ENCODE measurements at places on chromosomes 4 and X.

GRCh38 chrX:100817340-100817739 is 2.9 kb upstream of the CSTF2 start:
- DNase-seq: no peak

GRCh38 chrX:119015407-119016237 is 41.2 kb downstream of the LONRF3 start:
- peak; percentile 80 for DNase-seq

GRCh38 chrX:10615931-10616774 is 4.2 kb downstream of the MID1 start:
- DNase-seq: peak; percentile 55

GRCh38 chrX:23742174-23742696 is 841 bp downstream of the ACOT9 start:
- peak; percentile 50 for DNase-seq

DNA sequence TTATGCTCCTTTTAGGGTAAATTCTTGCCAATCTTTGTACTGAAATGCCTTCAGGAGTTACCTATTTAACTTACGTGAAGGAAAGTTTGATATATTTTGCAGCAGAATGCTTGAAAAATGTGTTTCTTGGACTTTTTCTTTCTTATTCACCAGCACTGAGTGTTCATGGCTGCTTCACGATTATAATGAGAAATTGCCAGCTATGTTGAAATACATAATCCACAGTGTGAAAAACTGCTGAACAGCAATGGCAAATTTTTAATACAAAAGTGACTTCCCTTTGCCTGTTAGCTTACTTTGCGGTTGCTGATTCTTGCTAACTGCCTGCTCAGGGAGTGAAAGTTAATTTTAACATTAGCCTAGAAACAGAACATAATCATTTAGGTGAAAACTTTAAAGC is 153.8 kb upstream of the SLC4A4 start:
- no peak for DNase-seq

DNA sequence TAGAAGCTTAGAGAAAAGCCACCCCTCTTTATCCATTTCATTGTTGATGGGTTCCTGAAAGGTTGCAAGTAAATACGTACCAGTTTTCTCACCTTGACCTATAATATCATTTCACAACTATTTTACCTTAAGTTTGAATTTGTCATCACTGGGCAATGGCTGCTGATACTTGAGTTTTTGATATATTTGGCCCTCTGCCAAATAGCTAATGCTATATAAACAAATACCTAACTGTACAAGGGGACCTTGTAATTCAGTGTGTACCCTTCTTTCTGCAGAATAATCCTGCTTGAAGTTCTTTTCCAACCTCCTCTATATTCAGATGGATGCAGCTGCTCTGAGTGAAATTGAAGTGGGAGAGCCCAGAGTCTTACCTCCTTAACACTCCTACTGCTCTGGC is 19.0 kb upstream of the GLUD2 start:
- DNase-seq: no peak

- no peak for DNase-seq
Measured at GRCh38 chr4:23614284-23614892, 275.5 kb downstream of the PPARGC1A start.

- no peak for DNase-seq
Measured at GRCh38 chr4:37985730-37986275, 25.6 kb downstream of the PTTG2 start.

DNA sequence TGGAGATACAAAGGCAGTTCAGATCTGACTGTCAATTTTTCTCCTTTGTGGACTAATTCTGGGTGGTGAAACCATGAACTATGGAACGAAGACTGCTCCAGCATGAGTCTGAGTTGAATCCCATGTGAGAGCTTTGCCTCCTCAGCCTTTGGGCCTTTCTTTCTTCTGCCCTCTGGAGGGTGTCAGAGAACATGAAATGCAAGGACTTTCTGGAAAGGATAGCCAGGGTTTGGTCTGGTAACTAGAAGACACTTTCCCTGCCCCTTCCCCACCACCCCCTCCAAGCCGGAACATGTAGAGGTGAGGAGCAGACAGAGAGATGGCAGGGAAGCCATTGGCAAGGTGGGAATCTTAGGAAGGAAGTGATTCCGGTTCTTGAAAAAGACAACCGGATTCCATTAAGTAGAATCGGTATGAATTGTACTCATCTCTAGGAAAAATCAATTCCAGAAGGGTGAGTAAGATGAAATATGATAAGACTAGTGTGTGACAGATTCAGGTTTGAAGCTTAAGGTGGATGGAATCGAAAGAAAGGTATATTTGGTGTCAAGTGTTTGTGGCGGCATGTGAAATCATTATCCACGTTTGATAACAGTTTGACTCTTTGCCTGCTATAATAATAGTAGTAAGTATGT is 19.0 kb downstream of the FHL1 start:
- no peak for DNase-seq

- DNase-seq: no peak
Measured at GRCh38 chr4:33592701-33593100, 2651.6 kb downstream of the ARAP2 start.

- no peak for DNase-seq
Measured at GRCh38 chr4:4847011-4847410, 12.5 kb upstream of the MSX1 start.

GRCh38 chr4:1350169-1350520 is 3.1 kb downstream of the UVSSA start:
- DNase-seq: no peak

DNA sequence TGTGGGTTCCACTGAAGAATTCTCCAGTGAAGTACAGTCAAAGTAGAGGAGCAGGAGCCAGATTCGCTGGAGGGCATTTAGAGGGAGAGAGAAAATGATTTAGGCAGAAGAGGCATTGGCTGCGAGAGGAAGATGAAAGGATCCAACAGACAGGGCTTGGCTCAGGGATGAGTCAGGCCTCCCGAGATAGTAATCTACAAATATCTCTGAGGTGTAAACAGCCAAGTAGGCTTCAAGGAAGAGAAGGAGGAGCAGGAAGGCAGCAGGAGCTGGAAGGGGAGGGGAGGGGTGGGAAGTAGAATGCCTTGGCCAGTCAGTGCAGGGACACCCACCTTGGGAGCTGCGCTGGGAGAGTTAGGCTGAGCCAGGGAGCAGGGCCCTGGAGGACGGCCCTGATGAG is 55.5 kb downstream of the PJA1 start:
- no peak for DNase-seq

- no peak for DNase-seq
Measured at GRCh38 chrX:21394792-21395191, 20.6 kb downstream of the CNKSR2 start.

GRCh38 chr4:78634011-78634664 is 82.6 kb downstream of the ANXA3 start:
- peak; percentile 81 for DNase-seq

DNA sequence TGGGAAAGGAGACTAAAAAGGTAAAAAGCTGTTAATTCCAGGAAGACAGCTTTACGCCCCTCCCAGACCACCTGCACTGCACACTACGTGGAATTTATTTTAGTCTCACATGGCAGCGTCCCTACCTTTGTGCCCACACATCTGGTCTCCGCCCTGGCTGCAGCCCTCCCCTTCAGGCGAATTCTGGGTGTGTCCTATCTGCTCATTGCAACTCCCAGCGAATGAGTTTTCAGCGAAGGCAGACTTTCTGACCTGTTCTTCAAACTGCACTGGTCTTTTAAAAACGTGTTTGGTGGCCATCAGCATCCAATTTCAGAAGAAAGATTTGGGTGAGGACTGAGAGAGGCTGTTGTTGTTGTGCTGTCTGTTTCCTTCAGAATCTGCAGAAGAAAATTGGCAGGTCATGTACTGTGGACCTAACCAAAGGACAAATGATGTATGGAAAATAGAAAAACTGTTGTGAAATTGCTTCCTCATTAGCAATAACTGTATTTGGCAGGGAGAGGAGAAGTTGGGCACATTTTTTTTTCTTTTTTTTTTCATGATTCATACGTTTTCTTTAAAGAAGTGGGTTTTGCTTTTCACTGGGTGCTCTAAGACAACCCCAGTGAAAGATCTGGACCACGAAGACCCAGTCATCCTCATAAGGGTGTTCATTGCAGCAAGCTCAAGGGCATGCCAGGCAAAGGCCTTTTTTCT is 4.2 kb downstream of the TLR8 start:
- DNase-seq: no peak

DNA sequence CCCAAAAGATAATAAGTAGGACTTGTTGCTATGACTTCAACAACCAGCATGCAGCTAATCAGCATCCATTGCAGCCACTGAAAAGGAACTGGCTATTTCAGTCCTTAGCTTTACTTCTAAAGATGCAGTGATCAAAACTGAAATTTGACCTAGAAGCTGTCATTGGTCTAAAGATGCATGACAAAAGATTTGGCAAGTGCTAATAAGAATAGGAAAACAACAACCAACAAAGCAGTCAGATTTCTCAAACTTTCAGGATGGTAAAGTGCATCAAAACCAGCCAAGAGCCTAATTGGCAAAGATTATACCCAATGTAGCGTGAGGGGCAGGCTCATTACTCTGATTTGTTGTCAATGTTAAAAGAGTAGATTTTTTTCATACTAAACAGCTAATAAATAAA is 77.1 kb upstream of the WDR17 start:
- no peak for DNase-seq

DNA sequence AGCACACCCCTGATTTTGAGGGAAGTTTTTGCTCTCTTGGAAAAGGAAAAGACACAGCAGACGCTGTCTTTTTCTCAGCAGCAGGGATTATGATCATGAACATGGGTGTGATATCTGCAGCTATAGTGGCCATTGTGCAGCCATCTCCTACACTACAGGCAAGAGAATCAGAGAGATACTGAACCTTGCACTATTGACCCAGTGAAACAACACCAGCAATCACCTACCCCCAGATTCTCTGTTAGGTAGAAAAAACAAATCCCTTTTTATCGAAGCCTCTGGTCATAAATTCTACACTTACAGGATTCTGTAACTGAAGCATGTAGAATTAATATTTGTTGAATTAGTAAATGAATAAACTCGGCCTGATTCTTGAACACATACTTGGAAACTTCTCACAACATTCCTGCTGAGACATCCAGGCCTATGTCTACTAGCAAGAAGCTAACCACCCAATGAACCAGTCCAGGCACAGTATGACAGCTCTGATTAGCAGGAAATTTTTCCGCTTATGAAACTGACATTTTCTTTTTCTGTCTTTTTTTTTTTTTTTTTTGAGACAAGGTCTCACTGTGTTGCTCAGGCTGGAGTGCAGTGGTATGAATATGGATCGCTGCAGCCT is 5.0 kb upstream of the AFAP1 start:
- no peak for DNase-seq

- peak; percentile 90 for DNase-seq
Measured at GRCh38 chr4:17636696-17637622, 22.5 kb downstream of the MED28 start.

DNA sequence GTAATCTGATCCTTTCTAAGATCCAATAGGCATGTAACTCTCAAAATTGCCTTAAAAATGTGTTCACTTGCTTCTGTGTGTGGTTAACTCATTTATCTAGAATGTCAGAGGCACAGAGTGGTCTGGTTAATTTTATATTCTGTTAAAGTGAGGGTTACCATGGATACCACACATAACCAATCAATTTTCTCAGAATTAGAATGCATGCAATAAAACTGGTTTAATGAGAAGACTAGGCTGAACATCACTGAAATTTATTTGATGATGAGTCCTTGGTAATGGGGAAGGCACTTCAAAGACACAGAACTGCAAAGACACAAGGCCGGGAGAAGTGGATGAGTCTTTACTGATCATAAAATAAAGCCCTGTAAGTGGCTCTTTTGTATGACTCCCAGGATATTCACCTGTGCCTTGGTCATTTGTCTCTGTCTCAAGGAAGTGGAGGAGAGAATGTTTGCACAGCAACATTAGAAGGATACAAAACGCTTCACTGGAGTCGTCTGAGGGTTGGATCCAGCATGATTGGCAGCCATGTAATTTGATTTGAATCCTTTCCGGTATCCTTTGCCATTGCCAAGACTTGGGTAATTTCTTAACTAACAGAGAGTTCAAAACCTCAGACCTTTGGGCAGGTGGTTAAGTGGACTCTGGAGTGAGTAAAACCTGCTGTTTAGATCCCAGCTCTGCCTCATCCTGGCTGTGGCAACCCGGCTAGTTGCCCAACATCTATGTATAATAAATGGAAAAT is 94.0 kb upstream of the RBPJ start:
- DNase-seq: no peak

DNA sequence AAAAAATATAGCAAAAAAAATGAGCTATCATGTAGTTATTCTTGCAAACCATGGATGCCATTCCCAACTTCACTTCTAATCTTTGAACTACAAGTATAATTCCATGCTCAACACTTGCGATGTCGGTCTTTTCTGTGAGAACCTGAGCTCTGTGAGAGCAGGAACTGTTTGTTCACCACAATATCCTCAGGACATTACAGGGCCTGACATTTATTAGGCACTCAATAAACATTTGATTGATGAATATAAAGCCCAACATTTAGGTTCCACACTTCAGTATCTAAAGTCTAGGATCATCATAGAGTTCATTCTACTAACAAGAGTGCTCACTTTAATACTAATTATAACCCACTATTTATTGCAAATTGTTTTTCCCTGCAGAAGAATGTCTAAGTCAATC is 211.6 kb upstream of the FAM241A start:
- no peak for DNase-seq

DNA sequence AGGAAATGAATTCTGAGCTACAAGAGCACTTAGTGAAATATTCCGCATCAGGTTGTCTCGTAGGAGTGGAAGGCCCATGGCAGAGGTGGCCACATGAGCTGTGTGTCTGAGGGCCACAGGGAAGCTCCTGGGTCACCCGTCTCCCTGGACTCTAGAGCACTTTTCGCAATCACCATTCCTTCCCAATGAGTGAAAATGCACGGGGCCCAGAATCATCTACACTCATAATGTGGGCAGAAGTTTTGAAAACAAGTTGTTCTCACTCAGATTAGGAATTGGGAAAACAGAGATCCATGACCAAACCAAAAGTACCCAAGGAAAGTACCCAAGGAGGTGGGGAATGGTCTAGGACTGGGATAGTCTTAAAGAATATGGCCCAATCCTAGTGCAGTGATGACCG is 94.4 kb downstream of the SCD5 start:
- no peak for DNase-seq

- DNase-seq: no peak
Measured at GRCh38 chrX:111167334-111167733, 71.3 kb downstream of the PAK3 start.

DNA sequence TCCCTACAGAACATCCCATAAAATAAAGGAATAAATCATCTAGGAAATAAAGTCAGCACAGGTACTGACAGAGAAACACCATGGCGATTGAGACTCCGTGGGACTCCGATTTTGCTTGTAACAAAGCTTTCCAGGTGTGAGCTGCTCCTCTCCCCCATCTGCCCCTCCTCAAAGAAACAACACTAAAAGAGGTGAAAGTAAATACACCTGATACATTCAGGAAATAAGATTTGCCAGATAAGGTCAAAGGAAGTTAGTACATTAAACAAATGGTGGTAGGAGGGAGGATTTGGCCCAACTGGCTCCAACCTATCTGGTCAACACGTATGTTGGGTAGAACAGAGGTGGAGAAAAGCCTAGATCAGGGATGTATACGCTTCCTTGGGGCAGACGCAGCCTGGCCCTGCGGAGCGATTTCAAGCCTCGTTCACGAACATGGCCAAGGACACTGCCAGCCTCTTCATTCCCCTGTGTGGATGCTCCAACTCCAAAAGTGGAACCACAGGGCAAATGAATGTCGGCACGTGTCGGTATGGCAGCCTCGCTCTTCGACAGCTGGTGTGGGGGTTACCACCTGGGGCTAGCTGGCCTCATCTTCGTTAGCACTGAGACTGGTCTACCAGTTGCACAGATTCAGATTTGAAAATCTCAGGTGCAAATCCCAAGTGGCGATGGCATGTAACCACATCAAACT is 162.5 kb downstream of the AFAP1 start:
- no peak for DNase-seq

- DNase-seq: no peak
Measured at GRCh38 chrX:131402124-131402811, 113.2 kb upstream of the IGSF1 start.

GRCh38 chrX:118755633-118756032 is 28.2 kb downstream of the IL13RA1 start:
- DNase-seq: no peak

Data from right cardiac atrium (tissue), 5 donors.